Ecto neural progenitor cell (in vitro differentiated cells): ENCODE measurements at places on chromosomes 3 and 15.

GRCh38 chr15:98174286-98174685, 213.8 kb downstream of the ARRDC4 start:
- DNase-seq: no peak

DNA sequence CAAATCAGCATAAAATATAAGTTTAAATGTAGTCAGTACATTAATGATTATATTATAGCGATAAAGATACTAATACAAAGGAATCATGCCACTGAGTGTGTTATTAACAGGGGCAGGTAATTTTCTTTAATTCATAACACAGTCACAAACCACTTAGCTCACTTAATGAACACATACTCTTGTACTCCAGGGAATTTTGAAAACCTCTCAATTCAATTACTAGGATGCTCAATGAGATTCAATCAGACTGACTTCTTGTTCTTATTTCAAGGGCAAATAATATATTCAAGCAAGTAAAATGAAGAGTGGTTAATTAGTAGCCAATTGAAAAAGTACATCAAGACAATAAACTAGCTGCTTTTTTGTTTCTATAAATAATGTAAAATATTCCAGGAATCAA, 5.8 kb upstream of the SUCNR1 start:
- no peak for DNase-seq

- no peak for DNase-seq
Observed at GRCh38 chr3:46096336-46096735, 69.1 kb upstream of the XCR1 start.

GRCh38 chr3:193335031-193335430, 43.5 kb downstream of the ATP13A5 start:
- DNase-seq: no peak

DNA sequence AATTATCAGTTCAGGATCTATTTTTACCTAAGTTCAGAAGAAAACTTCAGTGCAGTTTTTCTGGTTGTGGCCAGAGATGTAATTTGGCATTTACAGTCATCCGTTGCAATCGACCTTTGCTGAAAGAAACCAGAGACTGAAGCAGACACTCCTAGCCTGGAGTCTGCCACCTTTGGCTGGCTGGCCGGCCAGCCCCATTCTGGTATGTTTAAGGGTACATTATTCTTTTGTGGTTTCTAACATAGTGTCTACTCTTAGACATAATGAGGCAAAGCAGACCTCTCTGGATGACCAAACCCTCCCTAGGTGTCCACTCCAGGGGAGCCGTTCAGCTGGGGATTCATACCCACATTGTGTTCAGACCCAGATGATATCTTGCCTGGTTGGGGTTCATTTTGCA, 275.9 kb upstream of the TPM1 start:
- no peak for DNase-seq

DNA sequence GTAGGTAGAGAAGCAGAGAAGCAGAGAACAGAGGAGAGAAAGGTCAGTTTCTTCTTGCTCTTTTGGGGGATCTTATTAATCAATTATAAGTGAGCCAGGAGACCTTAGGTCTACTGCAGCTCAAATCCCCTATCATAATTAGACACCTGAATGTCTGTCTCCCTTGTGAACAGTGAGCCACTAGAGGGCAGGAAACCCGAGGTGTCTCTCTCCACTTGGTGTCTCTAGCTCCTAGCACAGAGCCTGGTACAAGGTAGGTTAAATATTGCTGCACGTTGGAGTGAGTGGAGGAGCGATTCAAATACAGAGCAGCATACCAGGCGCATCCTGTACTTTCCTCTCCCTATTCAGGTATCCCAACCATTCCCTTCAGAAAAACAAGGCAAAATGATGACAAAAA, 2.0 kb upstream of the ST8SIA2 start:
- DNase-seq: no peak

- DNase-seq: no peak
Observed at GRCh38 chr3:132016061-132017041, 18.5 kb downstream of the CPNE4 start.

- DNase-seq: no peak
Observed at GRCh38 chr3:65578861-65579260, 459.9 kb downstream of the MAGI1 start.

DNA sequence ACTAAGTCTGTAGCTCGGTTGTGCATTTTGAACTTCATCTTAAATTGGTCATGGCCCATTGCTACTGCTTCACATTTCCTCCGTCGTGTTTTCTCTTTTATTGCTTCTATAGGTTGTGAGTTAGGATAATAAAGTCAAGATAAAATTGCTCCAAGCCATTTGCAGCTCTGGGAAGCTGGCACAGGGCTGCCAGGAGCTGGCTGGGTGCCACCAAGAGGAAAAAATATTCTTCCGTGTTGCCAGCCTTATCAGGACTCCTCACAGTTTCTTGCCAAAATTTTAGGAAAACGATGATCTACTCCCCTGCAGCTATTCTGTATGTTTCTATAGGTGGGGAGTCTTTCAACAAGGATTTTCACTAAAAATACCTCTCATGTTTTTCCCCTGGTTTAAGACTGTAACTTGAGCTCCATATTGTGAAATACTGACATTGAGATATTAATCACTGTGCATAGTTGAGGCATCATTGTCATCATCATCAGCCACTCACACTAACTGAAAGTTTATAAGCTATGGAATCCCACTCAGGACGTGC, 55.4 kb upstream of the PIAS1 start:
- no peak for DNase-seq
